ENCODE measurements at places on chromosomes 3 and 15.

DNA sequence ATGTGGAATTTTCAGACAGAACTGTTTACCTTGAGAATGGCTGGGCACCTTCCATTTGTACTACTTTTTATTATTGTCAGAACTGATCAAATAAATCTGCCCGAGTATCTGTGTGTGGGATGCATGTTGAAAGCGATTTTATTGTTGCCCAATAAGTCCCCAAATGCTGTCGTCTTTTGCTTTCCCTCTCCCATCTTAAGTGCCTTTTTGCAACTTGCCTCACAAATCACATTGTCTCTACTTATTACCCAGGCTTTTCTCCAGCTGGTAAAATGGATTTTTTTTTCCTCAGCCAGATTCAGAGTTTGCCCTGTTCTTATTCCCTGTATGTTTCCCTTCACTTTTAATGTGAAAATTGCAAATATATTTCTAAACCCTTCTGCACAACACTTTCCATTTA lies 163.1 kb downstream of the CNTN4 start:
- no peak for DNase-seq

GRCh38 chr3:150203273-150203672 lies 204.8 kb upstream of the TSC22D2 start:
- DNase-seq: peak; percentile 18

DNA sequence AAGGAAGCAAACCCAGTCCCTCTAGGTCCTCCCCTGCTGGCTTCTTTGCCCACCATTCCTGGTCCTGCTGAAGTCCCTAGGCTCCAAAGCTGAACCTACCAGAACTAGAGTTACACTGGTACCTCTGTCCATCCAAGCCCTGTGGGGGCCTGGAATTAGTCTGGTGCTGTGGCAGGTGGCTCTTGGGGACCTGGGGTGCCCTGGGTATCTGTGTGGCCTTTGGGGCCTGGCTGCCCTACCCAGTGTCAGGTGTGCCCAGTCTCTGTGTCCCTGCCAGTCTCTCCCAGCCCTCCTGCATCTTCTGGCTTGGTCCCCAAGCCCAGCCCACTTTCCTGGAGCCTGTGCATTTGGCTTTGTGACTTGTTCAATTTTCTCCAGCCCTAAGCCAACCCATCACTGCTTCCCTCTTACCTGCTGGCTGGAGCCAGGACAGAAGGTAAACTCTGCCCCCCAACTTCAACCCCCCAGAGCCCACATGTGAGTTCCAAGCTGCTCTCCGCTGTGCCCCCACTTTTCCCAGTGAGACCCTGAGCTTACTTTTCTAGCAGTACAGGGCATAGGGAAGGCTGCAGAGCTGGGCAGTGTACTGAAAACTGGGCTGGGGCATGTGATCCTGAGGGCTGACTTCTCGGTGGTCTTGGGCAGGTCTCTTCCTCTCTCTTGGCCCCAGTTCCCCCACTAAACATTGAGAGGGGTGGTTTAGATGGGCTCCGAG lies 28.3 kb upstream of the HHATL start:
- no peak for DNase-seq

DNA sequence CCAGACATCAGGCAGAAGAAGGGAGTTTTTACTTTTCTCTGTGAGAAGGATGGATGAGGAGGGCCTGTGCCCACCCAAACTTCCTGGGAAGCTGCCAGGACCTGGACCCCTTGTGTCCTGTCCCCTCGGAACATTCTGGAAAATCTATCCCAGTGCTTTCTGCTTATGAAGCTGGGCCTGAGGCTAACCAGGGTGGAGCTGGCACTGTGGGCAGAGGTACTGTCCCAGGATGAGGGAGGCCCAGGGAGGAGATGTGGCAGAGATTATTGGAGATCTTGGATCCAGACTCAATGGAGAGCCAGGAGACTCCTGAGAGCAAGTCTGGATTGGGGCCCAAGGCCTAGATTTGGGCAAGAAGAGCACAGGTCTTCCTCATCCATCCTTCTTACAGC lies 44.4 kb downstream of the SPSB4 start:
- no peak for DNase-seq

DNA sequence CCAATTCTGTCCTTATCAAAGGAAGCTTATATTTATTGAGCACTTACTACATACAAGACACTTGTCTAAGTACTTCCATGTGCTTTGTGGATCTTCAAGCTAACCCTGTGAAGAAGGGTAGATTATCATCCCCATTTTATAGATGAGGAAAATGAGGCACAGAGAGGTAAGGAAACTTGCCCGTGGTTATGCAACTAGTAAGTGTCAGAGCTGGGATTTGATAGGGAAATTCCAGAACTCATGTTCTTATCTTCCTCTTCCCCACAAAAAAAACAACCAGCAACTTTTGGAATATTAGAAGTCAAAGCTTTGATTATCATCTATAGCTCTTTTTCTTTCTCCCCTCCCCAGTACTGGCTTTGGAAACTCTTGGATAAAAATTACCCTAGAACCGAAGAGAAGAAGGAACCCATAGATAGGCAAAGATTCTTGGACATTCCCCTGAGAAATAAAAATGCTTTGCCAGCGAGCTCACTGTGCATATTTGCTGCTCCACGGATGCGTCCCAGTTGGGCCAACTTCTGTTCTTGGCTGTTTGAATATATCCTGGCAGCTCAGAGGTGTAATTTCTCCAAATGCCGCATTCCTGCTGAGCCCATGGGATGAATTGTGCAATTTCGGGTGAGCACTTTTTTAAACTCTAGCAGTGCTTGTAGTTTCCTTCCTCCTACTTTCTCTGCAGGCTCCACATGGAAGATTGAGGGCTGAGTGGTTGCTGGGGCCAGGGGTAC lies 591.5 kb upstream of the CFAP20DC start:
- no peak for DNase-seq

DNA sequence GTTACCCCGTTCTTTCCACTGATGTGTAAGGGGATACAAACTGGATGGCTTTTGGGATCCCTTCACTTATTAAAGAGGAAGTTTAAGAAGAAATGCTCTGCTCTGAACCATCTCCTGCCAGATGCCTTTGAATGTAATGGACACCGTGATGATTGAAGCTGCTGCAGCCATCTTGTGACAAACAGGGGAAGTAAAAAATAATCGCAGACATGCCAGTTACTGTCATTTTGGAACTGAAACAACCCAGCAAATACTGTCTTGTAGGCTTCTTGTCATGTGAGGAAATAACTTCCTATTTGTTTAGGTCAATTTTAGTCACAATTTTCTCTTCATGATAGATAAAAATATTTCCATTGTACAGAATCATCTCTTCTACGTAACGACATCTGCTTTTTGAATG lies 224.0 kb downstream of the CHL1 start:
- peak; percentile 43 for DNase-seq

DNA sequence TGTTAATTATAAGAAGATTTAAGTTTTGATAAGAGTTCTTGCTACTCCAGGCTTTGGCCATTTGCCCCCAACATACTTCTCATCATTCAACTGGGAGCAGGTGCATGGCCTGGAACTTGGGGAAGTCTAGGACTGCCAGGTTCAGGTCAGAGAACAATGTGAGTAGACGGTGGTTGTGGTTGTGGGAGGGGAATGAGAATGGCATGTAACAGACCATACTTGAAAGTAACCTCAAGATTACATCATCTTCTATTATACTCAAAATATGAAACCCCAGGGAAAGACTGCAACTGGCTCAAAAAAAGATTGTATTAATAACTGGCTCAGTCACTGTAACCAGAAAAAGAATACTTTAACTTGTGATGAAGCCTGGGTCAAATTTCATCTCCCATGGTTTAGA lies 364.9 kb upstream of the DPPA4 start:
- DNase-seq: peak; percentile 7

GRCh38 chr15:50227076-50227475 lies 38.5 kb downstream of the HDC start:
- no peak for DNase-seq

DNA sequence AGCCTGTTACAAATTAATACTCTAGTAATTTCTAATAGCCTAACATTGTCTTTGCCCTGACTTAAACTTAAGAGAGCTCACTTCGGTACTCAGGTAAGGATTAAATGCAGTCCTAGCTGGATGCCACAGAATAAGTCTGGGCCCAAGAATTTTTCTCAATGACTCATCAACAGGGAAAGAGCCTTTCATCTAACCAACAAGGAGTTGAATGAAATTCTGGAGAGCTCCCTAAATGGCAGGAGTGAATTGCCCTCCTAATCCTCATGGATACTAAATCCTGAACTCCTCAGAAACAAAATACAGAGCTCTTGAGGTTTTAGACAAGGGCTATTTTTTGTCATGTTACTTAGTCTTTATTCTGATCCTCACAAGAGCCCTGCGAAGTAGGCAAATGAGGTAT lies 159.5 kb downstream of the PLCH1 start:
- DNase-seq: no peak

DNA sequence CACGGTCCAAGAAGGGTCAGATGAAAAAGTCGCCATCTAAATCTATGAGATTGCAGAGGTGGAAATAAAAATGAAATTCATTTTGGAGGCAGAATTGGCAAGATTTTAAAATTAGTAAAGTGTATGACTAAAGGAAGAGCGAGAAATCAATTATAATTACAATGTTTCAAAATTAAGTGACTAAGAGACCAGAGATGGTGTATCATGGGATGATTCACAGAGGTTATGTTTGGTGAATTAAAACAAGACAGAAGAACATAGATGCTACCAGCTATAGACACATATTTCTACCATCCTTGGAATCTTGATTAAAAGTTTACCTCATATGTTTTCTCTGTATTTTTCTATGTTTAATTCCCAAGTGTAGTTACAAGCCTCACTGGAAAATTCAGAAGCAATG lies 308.9 kb upstream of the DNAJC19 start:
- no peak for DNase-seq

DNA sequence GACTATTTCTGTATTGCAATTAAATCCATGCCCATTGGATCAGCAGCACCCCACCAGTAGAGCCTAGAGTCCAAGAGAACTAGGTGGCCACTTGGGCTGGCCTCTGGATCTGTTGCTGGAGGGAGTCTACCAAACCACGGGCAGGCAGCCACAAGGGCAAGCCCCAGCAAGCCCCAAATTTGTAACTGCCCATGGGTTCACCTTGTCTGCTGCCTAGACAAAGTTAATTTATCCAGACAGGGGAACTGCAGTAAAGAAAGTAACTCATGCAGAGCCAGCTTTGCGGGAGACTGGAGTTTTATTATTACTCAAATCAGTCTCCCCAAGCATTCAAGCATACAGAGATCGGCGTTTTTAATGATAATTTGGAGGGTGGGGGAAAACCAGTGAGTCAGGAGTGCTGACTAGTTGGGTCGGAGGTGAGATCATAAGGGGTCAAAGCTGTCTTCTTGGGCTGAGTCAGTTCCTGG lies 74.0 kb upstream of the TERB2 start:
- peak; percentile 93 for DNase-seq

GRCh38 chr15:47514200-47514652 lies 203.1 kb upstream of the SEMA6D start:
- no peak for DNase-seq

DNA sequence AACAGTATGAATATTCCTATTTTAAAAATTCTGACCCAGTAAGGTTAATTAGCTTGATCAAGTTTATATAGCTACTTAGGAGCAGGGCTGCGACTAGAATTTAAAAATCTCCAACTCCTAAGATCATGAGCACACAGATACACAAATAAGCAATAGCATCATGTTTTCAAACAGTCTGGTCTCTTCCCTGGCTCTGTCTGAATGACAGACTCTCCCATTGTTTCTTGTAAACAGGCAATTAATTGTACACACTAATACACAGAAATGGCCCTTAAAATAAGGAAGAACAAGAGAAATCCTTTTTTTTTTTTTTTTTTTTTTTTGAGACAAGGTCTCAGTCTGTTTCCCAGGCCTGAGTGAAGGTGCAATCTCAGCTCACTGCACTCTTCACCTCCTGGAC lies 1064.4 kb upstream of the CFAP20DC start:
- DNase-seq: no peak

DNA sequence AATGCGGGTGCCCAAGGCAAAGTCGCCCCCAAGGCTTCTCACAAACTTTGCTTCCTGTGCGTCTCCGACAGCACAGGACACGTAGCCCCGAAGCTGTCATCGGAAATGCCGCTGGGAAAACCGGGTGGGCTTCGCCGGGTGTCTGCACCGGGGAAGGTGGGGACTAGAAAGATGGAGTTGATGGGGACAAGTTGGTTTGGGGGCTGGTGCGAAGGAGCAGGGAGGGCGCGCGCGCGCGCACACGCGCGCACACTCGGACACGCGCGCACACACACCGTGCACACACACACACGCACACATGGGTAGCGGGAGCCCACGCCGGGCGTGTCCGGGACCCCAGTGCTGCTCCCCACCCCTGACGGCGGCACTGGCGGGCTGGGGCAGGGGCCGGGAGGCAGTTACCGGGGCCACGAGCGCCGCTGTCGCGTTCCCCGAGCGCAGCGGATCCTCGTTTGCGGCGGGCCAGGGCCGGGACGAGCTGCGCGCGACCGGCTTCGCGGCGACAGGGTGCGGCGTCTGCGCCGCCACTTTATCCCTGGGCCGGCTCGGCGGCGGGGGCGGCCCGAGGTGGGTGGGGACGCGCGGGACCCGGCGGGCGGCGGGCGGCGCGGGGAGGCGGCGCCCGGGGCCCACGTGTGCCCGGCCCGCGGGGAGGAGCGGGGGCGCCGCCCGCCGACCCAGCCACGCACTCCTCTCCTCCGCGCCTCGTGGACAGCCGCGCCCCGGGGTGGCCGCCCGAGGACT lies 539 bp upstream of the MGLL start:
- peak; percentile 81 for DNase-seq

- no peak for DNase-seq
Measured at GRCh38 chr3:61964566-61964965, 403.2 kb downstream of the PTPRG start.

GRCh38 chr3:183718012-183718411 lies 20.4 kb downstream of the YEATS2 start:
- no peak for DNase-seq

DNA sequence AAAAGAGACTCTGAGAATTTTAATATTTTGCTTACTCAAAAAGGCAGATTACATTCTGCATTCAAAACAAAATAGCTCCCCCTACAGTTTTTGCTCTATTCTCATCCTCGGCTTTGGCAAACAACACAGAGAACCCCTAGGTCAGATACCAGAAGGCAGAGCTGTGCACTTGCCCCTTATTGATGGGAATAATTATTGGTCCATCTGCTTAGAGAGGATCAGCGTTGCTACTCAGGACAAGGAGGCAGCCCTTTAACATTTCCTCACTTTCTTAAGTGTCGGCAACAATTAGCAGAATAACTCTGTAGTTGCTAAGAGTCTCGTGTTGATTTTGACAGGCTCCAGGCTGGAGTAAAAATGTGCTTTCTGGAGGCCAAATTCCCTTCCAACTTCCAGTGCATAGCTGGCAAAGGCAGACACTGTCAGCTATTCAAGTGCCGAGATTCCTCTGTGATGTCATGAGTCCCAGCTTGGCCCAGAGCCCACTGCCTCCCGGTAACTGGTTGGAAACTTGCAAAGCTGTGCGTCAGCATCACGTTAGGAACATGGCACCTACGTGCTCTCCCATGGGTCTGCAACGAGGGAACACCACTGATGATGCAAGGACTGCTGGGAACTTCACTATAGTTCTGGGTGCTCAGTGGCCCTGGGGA lies 482.7 kb upstream of the ADAMTS9 start:
- no peak for DNase-seq

GRCh38 chr15:44222478-44222877 lies 27.4 kb upstream of the FRMD5 start:
- DNase-seq: peak; percentile 36

GRCh38 chr15:74251131-74251811 lies 15.1 kb downstream of the CCDC33 start:
- DNase-seq: no peak
